ENCODE measurements at places on chromosomes 6 and 20.

- no peak for DNase-seq
Observed at GRCh38 chr20:23526850-23527249, 35.9 kb downstream of the CST8 start.

GRCh38 chr6:142357879-142358278 lies 56.1 kb downstream of the ADGRG6 start:
- no peak for DNase-seq

- no peak for DNase-seq
Observed at GRCh38 chr6:21219241-21219640, 374.3 kb upstream of the SOX4 start.

- DNase-seq, result no peak
Observed at GRCh38 chr6:165117121-165117520, 192.3 kb downstream of the C6orf118 start.

DNA sequence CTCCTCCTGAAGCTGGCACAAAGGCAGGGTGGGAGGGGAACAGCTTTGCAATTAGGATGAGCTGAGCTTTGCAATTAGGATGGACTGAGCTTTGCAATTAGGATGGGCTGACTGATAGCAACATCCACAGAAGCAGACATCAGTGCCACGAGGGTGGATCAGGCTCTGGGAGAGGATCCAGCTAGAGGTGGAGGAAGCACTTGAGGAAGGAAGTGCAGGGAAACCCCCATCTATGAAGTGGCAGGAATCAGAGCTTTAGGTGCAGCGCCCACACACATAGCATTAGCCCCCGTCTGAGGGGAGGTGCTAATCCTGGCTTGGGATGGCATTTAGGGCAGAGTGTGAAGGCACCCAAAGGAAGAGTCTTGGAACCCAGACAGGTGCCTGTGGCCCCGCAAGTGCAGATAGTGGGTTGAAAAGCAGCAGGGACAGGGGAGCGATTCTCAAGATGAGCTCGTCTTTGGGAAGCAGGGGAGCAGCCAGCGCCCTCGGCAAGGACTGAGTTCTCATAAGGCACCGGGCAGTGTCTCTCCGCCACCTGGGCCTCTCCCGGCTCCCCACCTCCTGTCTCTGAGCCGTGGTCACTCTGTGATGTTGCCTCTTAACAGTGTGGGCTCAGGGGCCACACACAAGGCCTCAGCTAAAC lies 12.0 kb upstream of the THBS2 start:
- no peak for DNase-seq
